ENCODE measurements at places on chromosomes 3 and 15. TPM values are rescaled to one million over a fixed set of nuclear protein-coding genes. Genes with fewer than 3 reads are reported as not detected.

The TTC14 gene
- polyA plus RNA-seq = 16.9 TPM

The ARIH1 gene
- polyA plus RNA-seq = 24.0 TPM

The ITGB5 gene
- polyA plus RNA-seq = 101 TPM

The ZNF660 gene
- polyA plus RNA-seq = 0.59 TPM

The ROPN1B gene
- polyA plus RNA-seq = not detected

The MB21D2 gene
- 14.6 TPM for polyA plus RNA-seq

The LYZL4 gene
- polyA plus RNA-seq = not detected

The RBSN gene
- 7.9 TPM for polyA plus RNA-seq

The RUBCN gene
- 12.6 TPM for polyA plus RNA-seq

The OR5K2 gene
- not detected for polyA plus RNA-seq

The ALG1L2 gene
- polyA plus RNA-seq = not detected

The KBTBD13 gene
- polyA plus RNA-seq = not detected

The TRIM59 gene
- 8.0 TPM for polyA plus RNA-seq

The CERS3 gene
- not detected for polyA plus RNA-seq

The TNNC1 gene
- 4.6 TPM for polyA plus RNA-seq

The PTPRG gene
- 7.7 TPM for polyA plus RNA-seq

The ADCY5 gene
- 0.14 TPM for polyA plus RNA-seq

The CSPG4 gene
- 35.6 TPM for polyA plus RNA-seq

The TMEM266 gene
- 0.06 TPM for polyA plus RNA-seq

The ADAMTSL3 gene
- not detected for polyA plus RNA-seq

The TF gene
- 0.01 TPM for polyA plus RNA-seq

The LRRN1 gene
- 0.40 TPM for polyA plus RNA-seq

The ARHGAP31 gene
- polyA plus RNA-seq = 7.7 TPM

The SNRPA1 gene
- polyA plus RNA-seq = 79.9 TPM

The MGA gene
- polyA plus RNA-seq = 3.2 TPM

The PXK gene
- 16.4 TPM for polyA plus RNA-seq

The OSTN gene
- polyA plus RNA-seq = not detected

The MAGEL2 gene
- 0.29 TPM for polyA plus RNA-seq

The RARRES1 gene
- polyA plus RNA-seq = 2.6 TPM

All from IMR-90 (cell line).